Activated CD4-positive, alpha-beta T cell treated with anti-CD3 and anti-CD28 coated beads, Interleukin-2, amount 10 ng/mL, durations not matched to agents 24 days and 14 days (primary cell): ENCODE measurements at places on chromosomes 5 and 9. TPM values are rescaled to one million over a fixed set of nuclear protein-coding genes. Genes with fewer than 3 reads are reported as not detected.

DNA sequence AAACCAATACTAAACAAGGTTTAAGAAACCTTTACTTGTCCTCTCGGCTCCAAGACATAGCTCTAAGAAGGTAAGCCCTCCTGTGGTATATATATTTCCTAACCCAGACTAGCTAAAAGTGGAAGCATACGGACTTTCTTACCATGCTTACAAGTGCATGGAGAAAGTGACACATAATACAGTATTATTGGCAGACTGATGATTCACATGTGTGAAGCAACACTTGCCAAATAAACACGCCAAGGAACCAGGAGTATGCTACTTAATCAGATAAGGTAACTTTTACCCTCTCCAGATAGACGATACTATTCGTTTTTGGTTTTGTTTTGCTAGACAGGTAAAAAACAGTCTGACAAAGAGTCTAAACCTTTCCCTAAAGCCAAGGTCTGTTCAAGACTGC lies 264.1 kb downstream of the MLLT3 start:
- peaks cover 81% of the 10 kb centered on the region for H3K4me1 ChIP-seq
- H3K27me3 ChIP-seq: no peaks in the 10 kb centered on the region
- peak overlapping the region; percentile 62 for H3K4me3 ChIP-seq
- DNase-seq: no peak
- peaks cover 54% of the 10 kb centered on the region for H3K36me3 ChIP-seq
- H3K27ac ChIP-seq: peak overlapping the region; percentile 82

GPSM1 gene
- 19.2 and 20.5 TPM in 2 replicates for total RNA-seq

DNA sequence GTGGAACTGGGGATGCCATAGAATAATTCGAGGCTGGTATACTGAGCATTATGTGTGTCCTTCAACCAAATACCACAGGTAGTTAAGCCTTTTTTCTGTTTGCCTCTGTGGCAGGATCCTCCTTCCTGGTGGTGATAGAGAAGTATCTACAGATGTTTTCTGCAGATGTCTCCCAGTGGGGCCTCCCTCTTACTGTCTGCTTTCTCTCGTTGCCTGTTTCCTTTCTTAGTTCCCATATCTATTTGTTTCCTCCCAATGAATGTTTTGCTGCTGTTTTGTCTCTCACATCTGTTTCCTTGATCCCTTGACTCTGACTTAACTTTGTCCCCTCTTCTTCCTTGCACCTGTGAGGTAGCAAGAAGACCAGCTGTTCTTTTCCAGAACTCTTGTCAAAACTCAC lies 130.9 kb upstream of the NUDT12 start:
- H3K36me3 ChIP-seq: no peaks in the 10 kb centered on the region
- DNase-seq: no peak
- no peak overlapping the region for H3K4me3 ChIP-seq
- no peaks in the 10 kb centered on the region for H3K27me3 ChIP-seq

DNA sequence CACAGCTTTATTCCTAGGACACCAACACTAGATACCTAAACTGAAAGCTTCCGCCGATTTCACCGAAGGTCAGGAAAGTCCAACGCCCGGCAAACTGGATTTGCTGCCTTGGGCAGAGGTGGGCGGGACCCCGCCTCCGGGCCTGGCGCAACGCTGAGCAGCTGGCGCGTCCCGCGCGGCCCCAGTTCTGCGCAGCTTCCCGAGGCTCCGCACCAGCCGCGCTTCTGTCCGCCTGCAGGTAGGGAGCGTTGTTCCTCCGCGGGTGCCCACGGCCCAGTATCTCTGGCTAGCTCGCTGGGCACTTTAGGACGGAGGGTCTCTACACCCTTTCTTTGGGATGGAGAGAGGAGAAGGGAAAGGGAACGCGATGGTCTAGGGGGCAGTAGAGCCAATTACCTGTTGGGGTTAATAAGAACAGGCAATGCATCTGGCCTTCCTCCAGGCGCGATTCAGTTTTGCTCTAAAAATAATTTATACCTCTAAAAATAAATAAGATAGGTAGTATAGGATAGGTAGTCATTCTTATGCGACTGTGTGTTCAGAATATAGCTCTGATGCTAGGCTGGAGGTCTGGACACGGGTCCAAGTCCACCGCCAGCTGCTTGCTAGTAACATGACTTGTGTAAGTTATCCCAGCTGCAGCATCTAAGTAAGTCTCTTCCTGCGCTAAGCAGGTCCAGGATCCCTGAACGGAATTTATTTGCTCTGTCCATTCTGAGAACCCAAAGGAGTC lies at the start of gene CD274:
Gene CD274, plus strand, starts transcription at position 184 of the 733 bp plus-strand sequence. CDS start 5,572 bp downstream, outside the sequence.
- peak within 1 kb of the TSS; percentile 90 for H3K4me3 ChIP-seq
- peak; percentile 95 for DNase-seq
- no peaks in the 10 kb centered on the region for H3K27me3 ChIP-seq

DNA sequence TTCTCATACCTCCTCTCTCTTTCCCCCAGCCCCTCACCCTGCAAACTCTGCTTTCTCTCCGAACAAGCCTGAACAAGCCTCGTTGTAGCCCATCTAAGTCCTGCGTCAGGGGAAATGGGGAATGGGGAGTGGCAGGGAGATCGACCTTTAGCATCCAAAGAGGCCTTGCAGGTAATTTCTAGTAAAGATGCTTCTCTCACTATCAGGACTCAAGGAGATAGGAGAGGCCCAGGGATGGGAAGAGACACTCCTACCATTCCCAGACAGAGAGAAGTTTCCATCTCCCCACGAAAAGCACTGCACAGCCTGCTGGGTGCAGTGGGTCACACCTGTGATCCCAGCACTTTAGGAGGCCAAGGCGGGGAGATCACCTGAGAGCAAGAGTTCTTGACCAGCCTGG lies 44.4 kb upstream of the CTNNA1 start:
- no peak overlapping the region for H3K27ac ChIP-seq
- no peak for DNase-seq
- no peaks in the 10 kb centered on the region for H3K4me1 ChIP-seq
- no peaks in the 10 kb centered on the region for H3K36me3 ChIP-seq
- no peak overlapping the region for H3K4me3 ChIP-seq

DNA sequence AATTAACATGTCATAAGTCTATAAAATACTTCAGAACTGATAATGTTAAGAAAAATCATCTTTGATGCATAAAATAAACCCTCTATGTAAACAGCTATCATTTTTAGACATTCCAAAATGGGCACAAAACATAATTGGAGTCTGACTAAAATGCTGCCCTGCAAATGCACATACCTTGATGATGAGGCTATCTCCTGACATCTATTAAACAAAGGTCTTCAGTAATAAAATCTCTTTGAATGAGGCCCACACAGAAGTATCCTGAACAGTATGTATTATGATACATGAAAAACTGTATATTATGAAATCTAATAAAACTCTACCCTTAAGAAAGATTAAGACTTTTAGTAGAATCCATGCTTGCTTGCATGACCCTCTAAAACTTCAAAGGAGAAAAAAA lies 66.1 kb downstream of the FBXL17 start:
- H3K36me3 ChIP-seq: no peaks in the 10 kb centered on the region
- H3K27me3 ChIP-seq: no peaks in the 10 kb centered on the region

RNF183 gene
- 0.12 TPM in 1 of 2 replicates, not detected in the other for total RNA-seq

GRCh38 chr5:944992-945685 lies 52.5 kb downstream of the TRIP13 start:
- H3K27ac ChIP-seq: no peak overlapping the region
- H3K27me3 ChIP-seq: peaks cover 61% of the 10 kb centered on the region
- DNase-seq: no peak
- H3K4me3 ChIP-seq: no peak overlapping the region
- no peaks in the 10 kb centered on the region for H3K36me3 ChIP-seq

DNA sequence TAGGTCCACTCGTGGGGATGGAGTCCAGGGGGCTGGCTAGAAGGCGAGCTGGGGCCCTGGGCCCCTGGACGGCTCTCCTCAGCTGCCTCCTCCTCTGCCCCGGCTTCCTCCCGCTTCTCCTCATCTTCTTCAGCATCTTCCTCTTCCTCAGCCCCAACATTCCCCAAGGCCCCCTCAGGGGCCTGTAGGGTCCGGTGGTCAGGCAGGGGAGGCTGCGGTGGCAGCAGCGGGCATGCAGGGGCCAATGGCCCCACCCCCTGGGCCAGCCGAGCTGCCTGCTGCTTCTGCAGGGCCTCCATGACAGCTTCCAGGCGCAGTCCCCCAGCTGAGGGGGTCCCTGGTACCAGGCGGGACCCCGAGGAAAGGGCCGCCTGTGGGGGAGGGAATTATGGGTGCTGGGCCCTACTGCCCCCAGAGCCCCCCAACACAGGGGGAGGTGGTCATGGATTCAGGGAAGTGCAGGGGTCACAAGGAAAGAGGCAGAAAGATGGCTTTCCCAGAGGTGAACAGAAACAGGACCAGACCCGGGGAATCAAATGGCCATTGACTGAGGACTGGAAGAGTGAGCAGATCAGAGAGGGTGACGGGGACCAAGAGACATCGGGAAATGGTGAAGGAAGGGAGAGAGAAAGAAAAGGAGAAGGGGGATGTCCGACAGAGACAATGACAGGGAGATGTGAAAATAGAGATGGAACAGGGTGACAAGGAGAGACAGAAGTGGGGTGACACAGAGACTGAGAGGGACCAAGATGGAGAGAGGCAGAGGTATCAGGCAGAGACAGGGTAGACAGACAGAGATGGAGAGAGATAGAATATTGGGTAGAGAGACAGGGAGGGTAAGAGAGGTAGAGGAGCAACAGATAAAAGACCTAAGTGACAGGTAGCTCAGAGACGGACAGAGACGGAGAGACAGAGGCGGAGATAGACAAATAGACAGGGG lies 880 bp downstream of the ARID3C start:
- no peak overlapping the region for H3K27ac ChIP-seq
- peaks cover 63% of the 10 kb centered on the region for H3K27me3 ChIP-seq
- H3K4me3 ChIP-seq: peak overlapping the region; percentile 83
- H3K36me3 ChIP-seq: peaks cover 12% of the 10 kb centered on the region

CCDC183 gene
- total RNA-seq: 0.14 and 0.42 TPM in 2 replicates

- peaks cover 63% of the 10 kb centered on the region for H3K4me1 ChIP-seq
- H3K27me3 ChIP-seq: peaks cover 2% of the 10 kb centered on the region
- no peak for DNase-seq
- no peaks in the 10 kb centered on the region for H3K36me3 ChIP-seq
- no peak overlapping the region for H3K4me3 ChIP-seq
- H3K27ac ChIP-seq: peak overlapping the region; percentile 10
Observed at GRCh38 chr5:132059696-132060500, 557 bp upstream of the IL3 start.

SRD5A1 gene
- total RNA-seq: 14.8 and 16.6 TPM in 2 replicates

GRCh38 chr5:109373932-109374331 lies 35.8 kb downstream of the PJA2 start:
- H3K4me1 ChIP-seq: peaks cover 6% of the 10 kb centered on the region
- no peak for DNase-seq
- H3K4me3 ChIP-seq: no peak overlapping the region
- peaks cover 48% of the 10 kb centered on the region for H3K36me3 ChIP-seq
- no peaks in the 10 kb centered on the region for H3K27me3 ChIP-seq

TAF1L gene
- 0.05 TPM in 1 of 2 replicates, not detected in the other for total RNA-seq

GRCh38 chr5:119287547-119288111 lies 68.2 kb upstream of the TNFAIP8 start:
- H3K27ac ChIP-seq: peak overlapping the region; percentile 93
- no peaks in the 10 kb centered on the region for H3K27me3 ChIP-seq
- peaks cover 30% of the 10 kb centered on the region for H3K36me3 ChIP-seq
- H3K4me1 ChIP-seq: peaks cover 89% of the 10 kb centered on the region
- peak; percentile 87 for DNase-seq

GRCh38 chr9:113350107-113350661 lies 843 bp downstream of the BSPRY start:
- H3K4me1 ChIP-seq: peaks cover 53% of the 10 kb centered on the region
- no peaks in the 10 kb centered on the region for H3K27me3 ChIP-seq
- H3K27ac ChIP-seq: peak overlapping the region; percentile 90
- DNase-seq: peak; percentile 78
- H3K36me3 ChIP-seq: peaks cover 4% of the 10 kb centered on the region

LHX6 gene
- not detected in 2 replicates for total RNA-seq

DNA sequence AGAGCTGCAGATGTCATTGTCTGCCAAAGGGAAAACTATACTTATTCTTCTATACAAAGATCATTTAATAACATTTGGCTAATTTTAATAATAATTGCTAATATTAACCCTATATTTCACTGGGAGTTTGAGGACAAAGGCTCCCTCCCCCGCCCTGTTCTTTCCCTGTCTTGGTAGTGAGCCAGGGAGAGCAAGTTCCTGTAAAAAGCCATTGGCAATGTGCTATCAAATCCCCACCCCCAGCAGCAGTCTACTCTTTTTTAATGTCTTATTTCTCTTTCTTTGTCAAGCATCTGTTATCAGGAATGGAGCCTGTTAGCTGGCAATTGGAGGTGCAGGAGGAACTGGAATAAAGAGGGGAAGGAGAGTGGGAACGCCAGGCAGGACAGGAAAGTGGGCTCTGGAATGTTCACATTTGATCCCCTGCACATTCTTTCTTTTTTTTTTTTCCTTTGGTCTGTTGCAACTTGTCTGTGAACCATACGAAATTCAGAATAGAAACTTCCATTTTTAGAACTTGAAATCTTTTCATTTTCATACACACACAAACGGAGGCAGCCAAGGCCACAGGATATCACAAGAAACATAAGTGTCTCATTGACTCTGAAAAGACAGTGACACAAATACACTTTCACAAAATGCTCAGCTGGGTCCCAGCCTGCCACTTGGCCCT lies 664.8 kb upstream of the ZNF608 start:
- H3K36me3 ChIP-seq: no peaks in the 10 kb centered on the region
- no peak overlapping the region for H3K4me3 ChIP-seq
- no peaks in the 10 kb centered on the region for H3K27me3 ChIP-seq
- no peak overlapping the region for H3K27ac ChIP-seq

DNA sequence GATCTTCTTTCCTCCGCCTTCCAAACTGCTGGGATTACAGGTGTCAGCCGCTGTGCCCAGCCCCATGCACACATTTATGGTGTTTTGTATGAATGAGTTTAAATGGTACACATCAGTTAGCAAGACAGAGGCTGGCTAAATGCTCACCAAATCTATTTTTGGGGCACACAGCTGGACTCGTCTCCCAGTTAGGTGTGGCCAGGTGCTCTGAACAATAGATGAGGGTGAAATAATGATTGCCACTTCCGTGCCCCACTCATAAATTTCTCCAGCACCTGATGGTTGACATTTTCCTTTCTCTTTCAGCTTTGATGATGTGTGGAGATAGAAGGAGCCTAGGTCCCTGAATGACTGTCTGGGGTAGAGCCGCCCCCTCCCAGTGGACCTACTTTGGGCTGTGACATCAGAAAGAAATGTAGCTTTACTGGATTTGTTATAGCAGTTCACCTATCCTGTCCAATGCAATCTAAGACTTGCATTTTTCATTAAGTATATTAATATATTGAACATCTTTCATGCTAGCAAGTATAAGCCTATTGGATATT lies 8.6 kb upstream of the RAPGEF1 start:
- H3K4me3 ChIP-seq: no peak overlapping the region
- no peaks in the 10 kb centered on the region for H3K36me3 ChIP-seq
- no peak overlapping the region for H3K27ac ChIP-seq
- peaks cover 5% of the 10 kb centered on the region for H3K27me3 ChIP-seq
